ENCODE measurements at places on chromosomes 3 and 15.
A peak's percentile ranks its signal among the peaks of the same experiment; 100 is the strongest.

DNA sequence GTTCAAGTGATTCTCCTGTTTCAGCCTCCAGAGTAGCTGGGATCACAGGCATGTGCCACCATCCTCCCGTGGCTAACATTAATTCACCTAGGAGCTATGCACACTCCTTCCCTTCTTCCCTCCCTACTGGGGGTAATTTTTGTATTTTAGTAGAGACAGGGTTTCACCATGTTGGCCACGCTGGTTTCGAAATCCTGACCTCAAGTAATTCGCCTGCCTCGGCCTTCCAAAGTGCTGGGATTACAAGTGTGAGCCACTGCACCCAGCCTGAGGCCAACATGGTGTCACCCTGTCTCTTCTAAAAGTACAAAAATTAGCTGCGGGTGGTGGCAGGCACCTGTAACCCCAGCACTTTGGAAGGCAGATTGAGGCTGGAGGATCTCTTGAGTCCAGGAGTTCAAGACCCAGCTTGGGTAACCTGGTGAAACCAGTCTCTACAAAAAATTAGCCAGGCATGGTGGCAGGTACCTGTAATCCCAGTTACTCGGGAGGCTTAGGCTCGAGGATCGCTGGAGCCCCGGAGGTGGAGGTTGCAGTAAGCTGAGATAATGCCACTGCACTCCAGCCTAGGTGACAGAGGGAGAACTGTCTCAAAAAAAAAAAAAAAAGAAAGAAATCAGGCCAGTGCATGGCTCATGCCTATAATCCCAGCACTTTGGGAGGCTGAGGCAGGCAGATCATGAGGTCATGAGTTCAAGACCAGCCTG, 6.1 kb downstream of the RNU5B-1 start:
- no peak for DNase-seq

DNA sequence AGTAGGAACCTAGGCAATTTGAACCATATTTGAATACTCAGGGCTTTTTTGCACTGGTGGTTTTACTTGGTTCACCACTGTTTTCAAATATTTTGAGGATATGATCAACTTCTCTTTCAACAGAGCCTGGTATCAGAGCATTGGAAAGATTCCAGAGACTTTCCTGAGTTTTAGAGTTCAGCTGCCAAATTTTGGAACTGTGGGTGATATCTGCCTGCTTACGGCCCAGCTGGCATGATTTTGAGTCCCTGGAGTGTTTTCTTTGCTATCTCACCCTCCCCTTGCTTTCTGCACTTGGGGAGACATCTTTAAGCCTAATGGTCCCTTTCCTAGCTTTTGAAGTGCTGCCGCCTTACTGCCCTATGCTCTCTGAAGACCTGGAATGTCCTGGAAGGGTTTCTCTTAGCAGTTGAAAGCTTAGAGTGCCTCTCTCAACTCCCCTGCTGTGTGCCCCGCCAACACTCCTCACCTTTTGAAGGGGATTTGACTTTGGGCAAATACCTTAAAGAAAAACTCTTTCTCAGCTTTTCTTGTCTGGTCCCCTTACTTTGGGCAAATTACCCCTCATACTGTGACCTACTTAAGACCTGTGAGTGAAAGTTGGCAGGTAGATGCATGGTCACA, 539.1 kb downstream of the MFSD1 start:
- DNase-seq = peak; percentile 12

- no peak for DNase-seq
These were observed 7.0 kb downstream of the EBLN2 start for GRCh38 chr3:73068419-73068818.

GRCh38 chr15:60643555-60643954, 164.6 kb upstream of the ICE2 start:
- no peak for DNase-seq

DNA sequence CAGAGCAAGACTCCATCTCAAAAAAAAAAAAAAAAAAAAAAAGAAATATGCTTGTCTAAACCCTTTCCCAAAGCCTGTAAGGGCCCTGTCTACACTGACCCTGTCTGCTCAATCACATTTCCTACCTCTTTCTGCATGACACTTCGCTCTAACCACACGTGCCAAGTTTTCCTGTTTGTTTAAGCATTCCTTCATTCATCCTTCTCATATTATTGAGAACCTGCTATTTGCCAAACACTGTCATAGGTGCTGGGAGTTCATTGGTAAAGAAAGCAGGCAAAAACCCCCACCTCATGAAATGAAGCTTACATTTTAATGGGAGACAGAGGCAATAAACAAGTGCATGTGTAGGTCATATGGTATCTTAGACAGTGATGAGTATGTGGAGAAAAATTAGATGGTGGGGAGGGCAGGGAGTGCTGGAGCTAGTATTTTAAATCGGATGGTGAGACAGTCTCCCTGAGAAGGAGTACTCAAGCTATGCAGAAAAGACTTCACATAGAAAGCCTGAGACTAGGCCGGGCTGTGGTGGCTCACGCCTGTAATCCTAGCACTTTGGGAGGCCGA, 48.0 kb downstream of the B3GNT5 start:
- DNase-seq = no peak

DNA sequence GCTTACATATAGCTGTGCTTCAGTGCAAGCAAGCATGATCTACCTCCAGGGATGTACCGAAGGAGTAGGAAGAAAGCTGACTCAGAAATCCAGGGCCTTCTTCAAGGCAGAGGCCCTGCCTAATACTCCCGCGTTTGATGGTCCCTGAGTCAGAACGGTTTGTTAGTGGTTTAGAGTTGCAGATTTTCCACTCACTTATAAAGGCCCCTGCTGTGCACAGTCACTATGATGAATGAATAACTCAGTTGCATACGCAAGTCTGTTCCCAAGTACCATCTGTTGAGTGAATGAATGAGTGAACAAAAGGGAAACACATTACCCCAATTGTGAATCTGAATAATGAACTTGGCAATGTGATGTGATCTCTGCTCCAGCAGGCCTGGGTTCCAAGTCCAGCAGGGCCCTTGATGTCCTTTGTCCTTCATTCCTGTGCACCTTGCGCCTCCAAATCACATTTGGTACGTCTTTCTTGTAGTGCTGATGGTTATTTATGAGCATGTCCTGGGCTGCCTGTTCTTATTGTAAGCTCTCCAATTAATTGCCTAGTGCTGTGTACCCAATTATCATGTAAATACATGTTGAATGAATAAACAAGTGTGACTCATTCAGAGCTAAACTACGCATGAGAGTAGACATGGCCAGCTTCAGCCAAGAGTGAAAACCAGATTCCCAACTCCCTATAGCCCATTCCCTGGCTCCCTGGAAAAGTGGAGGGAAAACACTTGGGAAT, 85.3 kb upstream of the LIMD1 start:
- no peak for DNase-seq

- no peak for DNase-seq
These were observed 854 bp upstream of the COL8A1 start for GRCh38 chr3:99637368-99638111.

GRCh38 chr3:196989721-196990262, 21.2 kb upstream of the PIGZ start:
- peak; percentile 52 for DNase-seq

GRCh38 chr3:154517404-154517803, 87.4 kb upstream of the GPR149 start:
- no peak for DNase-seq

DNA sequence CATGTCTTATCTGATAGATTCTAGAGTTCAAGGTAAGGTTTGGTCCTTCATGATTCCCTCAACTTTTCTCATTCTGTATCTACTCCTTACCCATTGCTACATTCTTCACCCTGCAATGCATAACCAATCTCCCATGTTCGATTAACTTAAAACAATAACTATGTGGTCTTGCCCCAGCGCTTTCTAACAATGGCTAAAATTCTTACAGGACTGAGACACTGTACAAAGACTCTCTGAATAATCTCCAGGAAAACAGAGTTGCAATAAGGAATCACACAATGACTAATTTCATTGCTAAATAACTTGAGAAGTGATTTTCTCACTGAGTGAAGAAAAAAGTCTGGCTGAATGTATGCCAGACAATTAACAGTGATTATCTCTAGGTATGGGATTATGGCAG, 69.6 kb upstream of the FAM174B start:
- DNase-seq = no peak

- DNase-seq = no peak
These were observed 96.8 kb downstream of the OCA2 start for GRCh38 chr15:28002136-28002861.

- no peak for DNase-seq
These were observed 54.1 kb upstream of the HES1 start for GRCh38 chr3:194081826-194082225.

GRCh38 chr15:81113861-81114291, 20.2 kb upstream of the CFAP161 start:
- DNase-seq = no peak

- no peak for DNase-seq
These were observed 118.8 kb downstream of the SRGAP3 start for GRCh38 chr3:9130345-9131305.

DNA sequence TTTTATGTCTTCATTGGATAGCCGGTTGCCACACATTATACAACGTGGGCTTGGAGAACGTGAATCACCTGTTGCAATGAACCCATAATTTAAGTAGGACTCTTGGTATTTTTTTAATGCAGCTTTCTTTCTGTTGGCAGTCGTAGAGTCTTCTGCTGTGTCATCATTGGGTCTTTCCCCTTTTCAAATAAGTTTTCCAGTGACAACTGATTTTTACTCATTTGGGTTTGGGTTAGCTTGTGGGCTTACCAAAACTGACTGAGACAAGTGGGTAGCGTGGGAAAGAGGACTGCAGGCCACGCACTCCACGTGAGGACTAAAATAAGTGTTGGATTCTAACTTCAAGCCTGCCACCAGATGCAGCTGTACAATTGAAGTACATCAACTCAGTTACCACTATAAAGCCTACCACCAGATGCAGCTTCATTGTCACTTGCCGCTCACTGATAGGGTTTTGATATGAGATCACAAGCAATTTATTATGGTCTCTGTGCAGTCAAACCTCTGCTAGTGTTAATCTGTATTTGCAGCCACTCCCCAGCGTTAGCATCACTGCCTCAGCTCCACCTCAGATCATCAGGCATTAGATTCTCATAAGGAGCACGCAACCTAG, 6.4 kb upstream of the CAPN7 start:
- no peak for DNase-seq

GRCh38 chr3:197219619-197220018, 78.8 kb downstream of the DLG1 start:
- DNase-seq = no peak

Measured in DMS79 (cell line).